Heart right ventricle (tissue), 16 donors: ENCODE measurements at places on chromosomes 1 and 21. TPM values are rescaled to one million over a fixed set of nuclear protein-coding genes. Genes with fewer than 3 reads are reported as not detected.

- no peak for DNase-seq
- H3K27me3 ChIP-seq: no peaks in the 10 kb centered on the region
Observed at GRCh38 chr1:75954586-75954985, 22.4 kb upstream of the ASB17 start.

- peaks cover 18% of the 10 kb centered on the region for H3K4me1 ChIP-seq
- H3K4me3 ChIP-seq: no peak overlapping the region
- DNase-seq: no peak
- H3K27ac ChIP-seq: no peak overlapping the region
- no peaks in the 10 kb centered on the region for H3K36me3 ChIP-seq
Observed at GRCh38 chr1:5988596-5989285, 3.5 kb downstream of the NPHP4 start.

CHODL gene
- polyA plus RNA-seq: 0.30 TPM

FNBP1L gene
- 17.9 TPM for polyA plus RNA-seq
